ENCODE measurements at places on chromosomes 2 and 18.

DNA sequence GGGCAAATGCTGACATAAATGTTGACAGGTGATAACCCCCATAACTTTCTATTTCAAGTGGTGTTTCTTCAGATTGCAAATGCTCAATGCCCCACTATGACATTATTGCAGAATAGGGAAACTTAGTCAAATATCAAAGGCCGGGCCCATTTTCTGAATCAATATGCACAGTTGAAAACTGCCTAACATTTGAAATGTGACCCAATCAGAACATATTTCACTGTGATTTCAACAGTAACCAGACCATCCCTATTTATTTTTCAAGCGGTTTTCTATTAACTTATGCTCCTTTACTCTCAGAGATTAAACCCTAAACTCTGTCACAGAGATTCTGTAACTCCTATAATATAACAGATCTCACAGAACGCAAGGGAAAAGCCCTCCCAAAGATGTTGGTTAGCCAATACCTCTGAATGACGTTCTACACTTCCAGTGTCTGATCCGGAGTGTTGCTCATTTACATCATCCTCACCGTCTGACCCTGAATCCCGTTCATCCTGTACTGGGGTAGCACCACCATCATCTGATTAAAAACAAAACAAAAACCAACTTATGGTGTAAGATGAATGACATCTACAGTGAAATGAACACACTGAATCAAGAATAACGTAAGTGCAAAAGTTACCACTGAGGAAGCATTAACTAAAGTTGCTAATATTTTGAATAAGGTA lies 2.9 kb downstream of the IWS1 start:
- DNase-seq, result no peak

- no peak for DNase-seq
Measured at GRCh38 chr2:51103205-51103604, 71.3 kb upstream of the NRXN1 start.

DNA sequence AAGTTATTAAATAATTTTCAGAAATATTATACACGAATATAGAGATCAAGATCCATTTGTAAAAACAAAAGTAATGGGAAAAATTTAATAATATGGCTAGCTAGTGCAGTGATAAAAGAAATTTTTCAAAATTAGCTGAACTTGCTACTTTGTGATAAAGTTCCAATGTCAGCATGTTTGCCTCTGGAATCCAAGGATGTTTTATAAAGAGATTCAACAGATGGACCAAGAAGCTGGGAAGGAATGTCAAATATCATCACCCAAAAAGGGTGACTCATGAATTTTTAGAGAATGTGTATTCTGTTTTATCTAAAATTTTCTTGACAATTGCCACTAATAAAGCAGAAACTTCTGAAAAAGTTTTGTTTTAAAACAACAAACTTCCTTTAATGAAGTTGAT lies 95.3 kb downstream of the FSIP2 start:
- no peak for DNase-seq

DNA sequence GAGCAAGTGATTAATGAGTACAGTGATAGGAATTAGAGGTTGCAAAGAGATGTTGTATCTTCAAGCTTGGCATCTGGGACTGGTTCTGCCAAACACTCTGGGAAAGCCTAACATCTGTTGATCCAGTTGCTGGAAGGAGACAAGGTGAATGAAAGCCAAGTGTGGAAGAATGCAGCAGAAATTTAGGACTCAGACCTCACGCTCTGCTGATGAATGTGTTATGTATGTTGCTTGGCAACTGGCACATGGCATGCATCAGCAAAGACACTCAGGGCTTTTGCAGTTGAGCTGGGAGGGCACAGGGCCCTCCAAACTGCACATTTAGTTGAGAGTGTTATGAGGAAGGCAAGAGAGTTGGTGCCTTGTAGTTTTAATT lies 105.5 kb downstream of the COLEC12 start:
- no peak for DNase-seq

DNA sequence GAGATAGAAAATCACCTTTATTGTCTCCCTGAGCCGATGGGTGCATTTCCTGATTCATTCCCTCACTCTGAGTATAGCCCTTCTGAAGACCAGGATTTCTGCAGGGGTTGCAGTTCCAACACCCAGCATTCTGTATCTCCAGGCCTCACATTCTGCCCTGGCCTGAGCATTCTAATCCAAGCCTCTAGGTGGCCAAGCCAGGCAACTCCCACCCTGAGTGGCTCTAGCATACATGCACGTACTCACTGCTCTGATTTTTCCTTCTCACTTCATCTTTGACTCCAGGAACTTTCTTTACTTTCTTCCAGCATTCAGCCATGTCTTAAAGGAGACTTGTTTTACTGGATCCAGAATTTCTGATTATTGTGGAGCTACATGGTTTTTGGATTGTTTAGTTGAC lies 100.7 kb upstream of the STK39 start:
- DNase-seq, result no peak

Measured in GM19239 (cell line).